Stimulated activated CD4-positive, alpha-beta T cell treated with anti-CD3 and anti-CD28 coated beads, Interleukin-4, amount 100 ng/mL, for 48 hours (primary cell): ENCODE measurements at places on chromosomes 6 and 20.
A peak's percentile ranks its signal among the peaks of the same experiment; 100 is the strongest.

GRCh38 chr6:149284904-149285303, 32.6 kb upstream of the TAB2 start:
- DNase-seq = peak; percentile 14

GRCh38 chr6:36069573-36069972, 42.0 kb downstream of the MAPK14 start:
- no peak for DNase-seq

GRCh38 chr20:55515832-55516231, 489.5 kb downstream of the CBLN4 start:
- no peak for DNase-seq

GRCh38 chr6:153405931-153406330, 274.8 kb upstream of the RGS17 start:
- DNase-seq = no peak

GRCh38 chr6:149924206-149924932, 1.4 kb upstream of the RAET1G start:
- DNase-seq = no peak

- no peak for DNase-seq
Observed at GRCh38 chr6:16391451-16391912, 153.1 kb downstream of the GMPR start.

DNA sequence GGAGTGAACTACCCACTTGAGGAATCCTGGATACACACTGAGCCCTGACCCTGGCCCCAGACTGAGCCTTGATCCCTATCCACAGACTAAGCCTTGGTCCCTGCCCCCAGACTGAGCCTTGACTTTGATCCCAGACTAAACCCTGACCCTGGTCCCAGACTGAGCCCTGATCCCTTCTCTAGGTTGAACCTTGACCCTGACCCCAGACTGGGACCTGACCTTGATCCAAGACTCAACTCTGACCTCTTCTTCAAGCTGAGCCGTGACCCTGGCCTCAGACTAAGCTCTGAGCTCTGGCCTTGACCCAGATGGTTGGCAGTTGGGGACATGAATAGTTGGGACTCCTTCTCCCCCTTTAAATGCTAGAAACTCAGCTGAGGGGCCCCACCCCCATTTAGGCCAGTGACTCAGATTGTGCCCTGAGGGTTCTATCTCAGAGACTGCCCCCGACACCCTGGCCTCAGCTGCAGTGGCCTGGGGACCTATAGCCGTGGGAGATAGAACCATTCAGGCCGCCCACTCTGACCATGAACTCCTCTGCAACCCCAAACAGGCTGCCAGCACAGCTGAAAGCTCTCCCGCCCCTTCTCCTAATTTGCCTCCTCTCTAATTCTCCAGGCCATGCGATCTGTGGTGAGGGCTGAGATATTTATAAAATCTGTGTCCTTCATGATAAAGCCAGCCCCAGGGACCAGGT, 84.7 kb downstream of the DLGAP4 start:
- no peak for DNase-seq

DNA sequence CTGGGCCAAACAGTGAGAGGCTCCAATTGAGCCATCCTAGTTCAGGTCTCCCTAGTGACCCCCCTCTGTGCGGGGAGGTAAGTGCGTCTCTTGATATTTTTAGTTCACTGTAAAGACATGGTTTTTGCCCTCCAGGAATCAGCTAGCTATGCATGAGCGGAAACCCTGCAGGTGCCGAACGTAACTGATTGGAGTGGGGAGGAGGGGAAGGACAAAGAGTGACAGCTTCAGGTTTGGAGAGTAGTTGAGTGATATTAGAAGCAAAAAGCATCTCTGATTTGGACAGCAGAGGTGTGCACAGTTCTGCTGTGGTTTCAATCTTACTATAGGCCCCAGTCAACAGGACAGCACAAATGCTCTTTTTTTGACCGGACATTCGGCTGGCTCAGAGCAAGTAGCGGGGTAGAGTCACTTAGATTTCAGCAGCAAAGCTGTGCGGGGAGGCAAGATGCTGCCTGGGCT, 31.8 kb downstream of the TBC1D7 start:
- no peak for DNase-seq

DNA sequence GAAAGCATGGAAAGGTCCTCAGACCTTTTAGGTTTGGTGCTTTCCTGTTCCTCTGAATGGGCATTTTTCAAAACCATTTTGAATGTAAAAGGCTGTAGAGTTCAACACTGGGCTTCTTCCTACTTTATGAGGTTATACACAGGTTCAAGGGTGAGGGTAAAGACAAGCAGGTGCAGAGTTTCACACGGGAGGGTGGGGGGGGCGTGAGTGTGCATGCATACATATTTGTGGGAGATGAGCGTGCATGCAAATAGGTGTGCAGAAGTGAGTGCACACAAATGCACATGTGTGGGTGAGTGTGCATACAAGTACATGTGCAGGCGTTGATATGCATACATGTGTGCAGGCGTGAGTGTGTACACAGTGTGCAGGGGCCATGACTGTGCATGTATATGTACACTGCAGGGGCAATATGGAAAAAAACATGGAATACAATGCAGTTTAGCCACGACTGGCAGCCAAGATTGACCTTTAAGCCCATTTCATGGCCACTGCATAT, 183.1 kb downstream of the GMPR start:
- DNase-seq = no peak

- no peak for DNase-seq
Observed at GRCh38 chr6:92892626-92893170, 526.7 kb downstream of the EPHA7 start.

- no peak for DNase-seq
Observed at GRCh38 chr6:49550492-49551077, at the start of gene C6orf141. Gene C6orf141 (plus strand): TSS chr6:49550668. CDS start chr6:49550793, 125 bp downstream.

GRCh38 chr6:44478158-44478557, 90.7 kb downstream of the CDC5L start:
- DNase-seq = no peak

DNA sequence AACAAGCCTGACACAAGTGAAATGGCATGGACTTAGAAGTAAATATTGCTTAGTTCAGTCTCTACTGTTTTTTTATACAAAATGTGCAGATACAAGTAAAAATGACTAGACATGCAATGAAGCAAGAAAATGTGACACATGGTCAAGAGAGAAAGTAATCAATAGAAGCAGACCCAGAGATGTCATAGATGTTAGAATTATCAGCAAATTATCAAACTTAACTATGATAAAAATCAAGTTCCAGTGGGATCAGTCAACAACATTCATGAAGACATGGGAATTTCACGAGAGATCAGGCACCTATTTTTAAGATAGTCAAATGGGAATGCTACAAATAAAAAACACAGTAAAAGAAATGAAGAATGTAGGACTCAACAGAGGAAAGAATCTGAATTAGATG, 267.0 kb downstream of the SLC35F1 start:
- DNase-seq = no peak

DNA sequence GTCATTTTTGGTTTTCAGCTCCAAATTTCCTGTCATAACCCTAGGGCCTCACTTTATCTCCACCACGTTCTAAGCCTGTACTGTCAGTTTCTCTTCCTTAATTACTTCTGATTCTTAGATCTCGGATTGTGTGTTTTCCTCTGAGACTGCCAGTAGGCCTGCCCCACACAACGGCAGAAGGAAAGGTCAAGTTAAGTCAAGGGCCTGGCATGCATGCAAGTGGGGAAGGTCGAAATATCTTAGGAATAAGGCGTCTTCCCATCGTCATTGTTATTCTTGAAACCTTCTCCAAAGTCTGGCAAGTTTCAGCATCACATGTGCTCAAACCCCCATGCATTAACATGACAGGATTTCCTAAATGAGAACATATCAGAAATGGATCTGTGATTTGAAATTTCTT, 203.5 kb upstream of the TSHZ2 start:
- DNase-seq = no peak

GRCh38 chr6:77264970-77265369, 198.3 kb downstream of the HTR1B start:
- no peak for DNase-seq

DNA sequence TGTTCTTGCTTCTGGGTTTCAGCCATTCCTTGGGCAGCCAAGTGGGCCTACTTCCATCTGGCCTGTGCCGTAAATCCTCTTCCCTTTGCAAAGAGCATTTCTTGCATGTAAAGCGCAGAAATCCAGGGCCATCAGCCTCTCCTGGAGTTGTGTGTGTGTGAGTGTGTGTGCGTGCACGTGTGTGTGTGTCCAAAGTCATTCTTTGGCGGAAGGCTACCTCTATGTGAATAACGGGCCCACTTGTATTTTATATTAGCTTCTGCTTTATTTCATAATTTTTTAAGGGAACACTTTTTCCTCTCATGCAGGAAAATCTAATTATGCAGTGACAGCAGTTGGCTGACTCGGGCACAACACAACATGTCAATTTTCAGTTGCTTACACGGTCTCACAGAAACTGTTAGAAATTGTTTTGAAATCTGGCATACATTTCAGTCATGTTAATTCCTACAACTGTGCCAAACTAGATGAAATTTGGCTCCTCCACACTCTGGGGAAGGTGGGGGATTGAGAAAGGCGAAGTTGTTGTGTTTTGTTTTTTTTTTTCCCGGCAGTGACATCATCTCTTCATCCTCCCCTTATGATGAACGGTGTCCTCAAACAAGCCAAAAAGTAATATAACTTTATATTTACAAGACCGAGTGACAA, 223.7 kb upstream of the TSHZ2 start:
- no peak for DNase-seq

DNA sequence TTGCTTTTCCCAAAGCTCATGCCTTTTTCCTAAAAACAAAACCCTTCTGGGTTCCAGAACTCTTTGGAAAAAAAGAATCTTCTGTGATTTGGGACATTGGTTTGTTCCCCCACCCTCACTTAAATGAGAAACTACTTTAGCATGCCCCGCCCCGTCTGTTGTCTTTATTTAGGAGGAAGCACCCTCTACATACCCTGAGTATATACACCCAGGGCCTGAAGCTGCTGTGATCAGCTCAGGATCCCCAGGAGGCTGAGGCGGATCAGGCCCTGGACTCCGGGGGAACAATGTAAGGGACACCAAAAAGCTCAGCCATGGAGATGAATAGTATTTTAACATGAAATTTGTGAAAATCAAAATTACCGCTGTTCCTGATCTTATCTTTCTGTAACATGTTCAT, 1.4 kb downstream of the BCAS1 start:
- DNase-seq = no peak

- no peak for DNase-seq
Observed at GRCh38 chr6:169824848-169825557, 73.6 kb downstream of the ERMARD start.

GRCh38 chr6:23559587-23560343, 566.2 kb upstream of the NRSN1 start:
- no peak for DNase-seq

DNA sequence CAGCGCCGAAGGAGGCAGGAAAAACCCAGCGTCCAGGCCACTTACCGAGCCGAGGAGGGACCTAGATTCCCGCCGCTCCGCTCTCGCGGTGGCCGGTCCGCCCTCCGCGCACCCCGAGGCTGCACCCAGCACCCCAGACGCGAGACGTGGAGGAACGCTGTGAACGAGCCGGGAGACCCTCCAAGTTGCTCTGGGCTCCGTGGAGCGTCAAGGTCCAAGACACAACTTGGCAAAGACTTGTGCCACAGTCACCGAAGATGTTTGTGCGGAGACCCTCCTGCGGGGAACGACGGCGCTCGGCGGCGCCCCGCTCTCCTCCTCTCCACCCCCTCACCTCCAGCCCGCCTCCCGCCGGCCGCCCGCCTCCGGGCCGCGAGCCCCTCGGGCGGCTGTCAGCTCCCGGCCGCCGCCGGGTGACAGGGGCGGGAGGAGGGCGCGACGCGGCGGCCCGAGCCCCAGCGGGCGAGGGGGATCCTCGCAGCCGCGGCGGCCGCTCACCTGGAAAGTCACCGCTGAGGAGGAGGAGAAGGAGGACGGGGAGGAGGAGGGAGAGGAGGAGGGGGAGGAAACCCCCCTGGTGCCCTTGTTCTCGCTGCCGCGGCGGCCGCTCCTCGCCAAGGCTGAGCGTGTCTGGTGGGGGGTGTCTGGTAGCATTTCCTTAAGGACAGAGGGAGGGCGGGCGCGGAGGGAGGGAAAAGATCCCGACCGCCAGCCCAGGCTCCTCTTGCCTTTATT, 637 bp upstream of the HIVEP2 start:
- peak; percentile 41 for DNase-seq

DNA sequence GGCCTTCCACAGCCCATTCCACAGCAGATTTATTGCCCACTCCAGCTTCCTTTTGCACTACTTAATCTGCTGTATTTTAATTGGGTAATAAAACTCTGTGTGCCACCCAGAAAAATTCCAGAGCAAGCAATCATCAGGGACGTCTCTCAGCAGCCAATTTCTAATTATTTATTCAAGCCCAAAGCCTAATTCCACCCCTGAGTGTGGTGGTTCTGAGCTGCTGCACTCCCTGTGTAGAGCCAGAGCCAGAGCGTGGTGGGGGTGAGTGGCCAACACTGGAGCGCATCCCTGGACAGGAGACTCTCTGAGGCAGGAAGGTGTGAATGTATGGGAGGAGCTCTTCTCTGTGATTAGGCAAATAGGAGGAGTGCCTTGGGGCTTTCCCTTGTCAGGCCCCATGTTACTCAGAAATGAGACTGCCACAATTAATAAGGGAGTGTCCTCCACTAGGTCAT, 66.1 kb downstream of the CD24 start:
- no peak for DNase-seq

DNA sequence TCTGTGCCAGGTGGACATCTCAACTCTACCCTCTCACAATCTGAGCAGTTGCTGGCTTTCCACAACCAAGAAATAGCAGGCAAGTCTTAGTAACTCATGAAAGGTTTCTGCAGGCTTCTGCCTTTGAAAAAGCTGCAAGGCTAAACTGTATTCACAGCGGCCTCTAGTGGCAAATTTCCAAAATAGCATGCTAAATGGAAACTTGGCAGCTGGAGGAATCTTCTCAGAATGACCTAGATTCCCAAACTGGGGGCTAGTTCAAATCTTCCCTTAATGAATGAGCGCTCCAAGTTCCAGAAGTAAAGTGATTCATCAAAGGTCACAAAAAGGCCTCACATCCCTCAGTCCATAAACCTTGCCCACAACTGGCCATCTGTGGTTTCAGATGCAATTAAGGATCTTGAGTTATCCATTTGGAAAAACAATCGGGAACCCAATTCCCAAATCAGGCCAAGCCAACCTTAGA, 11.9 kb upstream of the CPNE5 start:
- no peak for DNase-seq

GRCh38 chr6:30163090-30163917, at the start of gene TRIM15:
Gene TRIM15 (plus strand): TSS chr6:30163546. CDS start chr6:30163685, 139 bp downstream.
- peak; percentile 61 for DNase-seq

DNA sequence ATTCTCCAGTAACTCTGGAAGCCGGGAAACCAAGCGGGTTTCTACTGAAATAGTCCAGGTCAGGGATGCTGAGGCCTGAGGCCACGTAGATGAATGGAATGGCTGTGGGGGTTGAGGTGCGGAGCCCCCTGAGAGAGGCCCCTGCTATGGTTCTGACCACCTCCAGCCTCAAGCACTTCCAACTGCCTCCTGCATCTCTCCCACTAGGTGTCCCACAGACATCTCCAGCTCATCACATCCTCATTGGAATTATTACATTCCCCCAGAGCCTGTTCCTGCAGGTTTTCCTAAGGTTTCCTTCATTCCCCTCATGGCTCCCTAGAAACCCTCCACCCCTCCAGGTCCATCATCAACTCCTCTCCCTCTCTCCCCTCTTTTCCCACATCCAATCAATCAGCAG, 48.7 kb downstream of the UNC5CL start:
- DNase-seq = no peak
